ENCODE measurements at places on chromosomes 11 and 22.

DNA sequence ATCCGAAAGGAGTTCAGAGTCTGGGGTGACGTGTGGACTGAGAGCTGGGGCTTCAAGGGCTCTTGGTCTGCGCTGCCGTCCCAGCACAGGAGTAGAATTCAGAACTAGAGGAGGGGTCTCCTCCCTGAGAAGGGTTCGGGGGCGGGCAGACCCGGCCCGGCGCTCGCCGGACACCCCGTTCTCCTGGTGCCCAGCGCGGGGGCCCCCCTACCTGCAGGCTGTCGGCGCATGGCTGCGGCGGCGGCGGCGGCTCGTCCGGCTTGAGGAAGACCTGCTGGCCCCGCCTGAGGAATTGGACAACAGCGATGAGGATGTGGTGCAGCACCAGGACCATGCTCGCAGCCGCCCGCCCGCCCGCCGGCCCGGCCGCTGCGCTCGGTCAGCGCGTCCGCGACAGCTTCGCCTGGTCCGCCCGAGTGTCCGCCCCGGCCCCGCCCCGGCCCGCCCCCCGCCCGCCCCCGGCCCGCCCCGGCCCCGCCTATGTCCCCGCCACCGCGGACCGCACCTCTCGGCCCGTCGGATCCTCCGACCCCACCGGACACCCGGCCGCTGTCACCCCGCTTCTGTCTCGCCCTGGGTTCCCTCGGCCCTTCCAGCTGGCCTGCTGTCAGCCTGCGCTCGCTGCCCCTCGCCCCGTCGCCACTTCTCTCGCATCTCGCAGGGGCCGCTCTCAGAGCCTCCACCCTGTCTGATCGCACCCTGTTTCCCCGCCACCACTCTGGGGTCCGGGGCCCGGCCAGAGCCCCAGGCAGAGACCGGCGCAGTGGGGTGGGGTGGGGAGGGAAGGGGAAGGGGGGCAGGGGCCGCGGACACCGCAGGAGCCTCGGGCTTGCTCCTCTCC lies 32.0 kb downstream of the PDE2A start:
- DNase-seq, result no peak

DNA sequence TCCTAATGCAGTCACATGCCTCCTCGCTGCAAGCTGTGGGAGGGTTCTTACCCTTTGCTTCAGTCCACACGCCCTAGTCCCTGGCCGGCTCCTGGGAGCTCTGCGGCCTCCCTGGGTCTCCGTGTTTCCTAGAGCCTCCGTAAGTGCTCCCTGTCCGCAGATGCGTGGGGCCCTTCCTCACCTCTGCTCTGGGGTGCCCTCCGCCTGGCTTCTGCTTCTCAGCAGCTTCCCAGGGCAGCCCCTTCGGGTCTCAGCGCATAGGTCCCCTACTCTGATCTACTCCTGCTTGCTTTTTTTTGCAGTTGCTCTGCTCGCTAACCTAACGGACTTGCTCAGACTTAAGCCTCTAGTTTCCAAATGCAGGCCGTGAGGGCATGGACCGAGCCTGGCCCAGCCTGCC lies 22.4 kb downstream of the CAPN1 start:
- no peak for DNase-seq

- no peak for DNase-seq
Measured at GRCh38 chr22:25013607-25014006, 61.1 kb downstream of the KIAA1671 start.

GRCh38 chr11:75539459-75540334 lies 14.0 kb upstream of the GDPD5 start:
- DNase-seq, result no peak

DNA sequence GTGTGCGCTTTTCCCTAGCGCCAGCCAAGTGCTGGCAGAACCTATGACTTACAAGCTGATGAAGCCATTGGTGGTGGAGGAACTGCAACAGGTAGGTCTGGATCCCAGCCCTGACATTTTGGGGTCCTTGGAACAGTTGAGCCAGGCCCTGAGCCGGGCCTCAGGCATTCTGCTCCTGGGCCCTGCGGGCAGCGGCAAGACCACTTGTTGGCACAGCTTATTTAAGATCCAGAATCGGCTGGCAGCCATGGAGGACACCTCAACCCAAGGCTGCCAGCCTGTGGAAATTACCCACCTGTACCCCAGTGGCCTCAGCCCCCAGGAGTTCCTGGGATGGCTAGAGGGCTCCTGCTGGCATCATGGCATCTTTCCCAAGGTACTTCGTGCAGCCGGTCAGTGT lies 49.7 kb downstream of the DNHD1 start:
- DNase-seq, result no peak

- DNase-seq, result no peak
Measured at GRCh38 chr22:18091916-18092526, 14.2 kb downstream of the PEX26 start.

- DNase-seq, result no peak
Measured at GRCh38 chr22:23392420-23393121, 187.5 kb downstream of the IGLL1 start.

- DNase-seq, result no peak
Measured at GRCh38 chr22:23524226-23524625, 55.9 kb downstream of the IGLL1 start.

GRCh38 chr11:107430525-107430924 lies 27.1 kb downstream of the CWF19L2 start:
- no peak for DNase-seq

- no peak for DNase-seq
Measured at GRCh38 chr11:31806928-31807798, 4.0 kb downstream of the PAX6 start.

- no peak for DNase-seq
Measured at GRCh38 chr11:116432301-116432700, 340.5 kb downstream of the BUD13 start.

GRCh38 chr11:29093416-29094120 lies 923.3 kb downstream of the KCNA4 start:
- DNase-seq, result peak; percentile 72

- no peak for DNase-seq
Measured at GRCh38 chr11:42571131-42571877, 740.5 kb upstream of the API5 start.

GRCh38 chr11:120306519-120307242 lies 18.4 kb upstream of the TLCD5 start:
- DNase-seq, result peak; percentile 69

DNA sequence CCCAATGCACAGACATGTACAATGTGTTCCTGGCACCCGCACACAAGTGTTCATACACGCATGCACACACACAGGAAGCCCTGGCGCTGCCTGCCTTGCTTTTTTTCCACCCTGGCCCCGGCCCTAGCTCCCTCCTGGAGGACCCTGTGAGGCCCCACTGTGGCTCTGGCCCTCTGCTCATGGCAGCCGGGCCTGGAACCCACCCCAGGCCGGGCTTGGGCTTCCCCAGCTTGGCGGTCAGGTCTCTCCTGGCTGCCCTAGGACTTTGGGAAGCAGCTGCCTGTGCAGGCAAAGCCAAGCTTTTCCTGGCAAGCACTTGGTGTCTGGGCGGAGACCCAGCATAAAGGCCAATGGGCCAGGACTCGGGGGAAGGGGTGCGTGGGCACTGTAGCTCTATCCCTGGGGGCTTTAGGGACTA lies 30.5 kb downstream of the CD82 start:
- no peak for DNase-seq

GRCh38 chr11:66933531-66933930 lies 24.7 kb downstream of the PC start:
- DNase-seq, result peak; percentile 28

DNA sequence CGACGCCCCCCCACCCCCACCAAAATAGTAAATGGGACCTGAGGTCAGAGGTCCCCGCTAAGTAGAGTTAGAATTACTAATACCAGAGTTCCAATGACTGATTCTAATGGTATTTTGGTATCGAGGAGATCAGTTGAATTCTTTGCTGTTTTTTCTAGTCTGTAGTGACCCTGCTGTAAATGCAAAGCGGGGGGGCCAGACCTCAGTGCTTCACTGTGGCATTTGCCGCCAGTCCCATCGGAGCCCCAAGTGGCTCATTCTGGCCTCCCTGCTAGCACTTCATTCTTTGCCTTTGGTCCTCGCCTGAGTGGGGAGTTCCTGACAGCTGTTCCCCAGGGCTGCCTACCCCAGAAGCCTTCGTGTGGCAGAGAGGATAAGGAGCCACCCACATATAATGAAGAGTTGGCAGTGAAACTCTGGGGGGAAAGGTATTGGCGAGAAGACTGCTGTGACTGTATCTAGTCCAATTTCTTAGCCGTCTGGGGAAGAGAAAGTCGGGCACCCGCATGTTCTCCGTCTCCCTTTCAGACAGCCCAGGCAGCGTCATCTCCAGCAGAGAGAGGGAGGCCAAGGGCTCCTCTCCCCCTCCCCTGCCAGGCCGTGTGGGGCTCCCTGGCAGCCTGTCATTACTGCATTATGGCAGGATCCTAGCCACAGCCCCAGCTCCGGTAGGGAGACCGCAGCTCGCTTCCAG lies 19.4 kb upstream of the CABP7 start:
- DNase-seq, result no peak

- DNase-seq, result no peak
Measured at GRCh38 chr22:25938151-25938550, 196.2 kb downstream of the MYO18B start.

DNA sequence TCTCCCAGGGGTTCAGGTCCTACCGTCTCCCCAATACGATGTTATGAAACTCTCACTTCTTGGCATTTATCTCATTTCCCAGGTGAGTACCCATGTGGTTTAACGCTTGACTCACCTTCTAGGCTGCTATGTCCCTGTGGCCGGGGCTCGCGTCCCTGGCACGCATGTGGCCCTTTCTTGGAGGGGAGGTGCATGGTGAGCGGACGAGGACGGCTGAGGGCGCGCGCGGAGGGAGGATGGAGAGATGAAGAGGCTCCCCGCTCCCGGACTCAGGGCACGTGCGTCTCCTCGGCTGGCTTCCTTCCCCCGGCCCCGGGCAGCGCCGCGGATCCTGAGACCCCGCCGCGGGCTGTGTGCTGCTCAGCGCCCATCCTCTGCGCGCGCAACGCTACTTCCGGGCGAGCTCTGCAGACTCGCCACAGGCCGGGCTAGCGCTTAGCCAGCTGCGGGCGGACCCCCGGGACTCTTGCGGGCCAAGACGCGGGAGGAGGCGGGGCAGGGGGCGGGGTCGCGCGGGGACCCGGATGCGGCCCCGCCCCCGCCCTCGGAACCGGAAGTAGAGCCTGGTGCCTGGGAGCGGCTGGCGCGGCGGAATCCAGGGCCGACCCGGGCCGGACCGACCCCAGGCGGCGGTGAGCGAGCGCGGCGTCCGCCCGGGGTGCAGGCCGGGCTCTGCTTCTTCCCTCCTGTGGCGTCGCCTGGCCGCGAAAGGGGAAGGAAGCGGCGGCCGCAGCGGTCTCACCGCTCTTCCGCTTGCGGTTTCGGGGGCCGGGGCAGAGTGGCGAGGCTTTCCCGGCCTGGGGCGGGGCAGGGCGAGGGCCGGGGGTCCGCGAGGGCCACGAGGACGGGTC lies at the start of gene CTTN:
TSS of gene CTTN (plus strand) at position 547 of the 851 bp plus-strand sequence. CDS start 8,769 bp downstream, outside the sequence.
- peak; percentile 89 for DNase-seq

DNA sequence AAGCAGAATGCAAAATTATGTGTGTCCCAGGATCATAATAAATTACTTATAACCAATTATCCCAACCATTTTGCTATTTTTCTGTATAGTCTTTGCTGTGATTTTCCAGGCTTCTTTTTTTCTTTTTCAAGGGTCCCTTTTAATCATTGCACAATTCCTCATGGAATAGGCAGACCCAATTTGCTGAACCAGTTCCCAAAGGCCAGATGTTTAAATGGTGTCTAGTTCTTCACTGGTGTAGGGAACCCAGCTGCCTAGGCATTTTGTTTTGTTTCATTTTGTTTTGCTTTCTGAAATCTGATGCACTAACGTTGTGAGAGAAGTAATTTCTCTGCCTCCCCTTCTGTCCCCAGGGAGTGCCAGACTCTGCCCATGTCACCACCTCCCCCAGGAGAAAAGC lies 60.4 kb downstream of the CHST1 start:
- DNase-seq, result no peak

DNA sequence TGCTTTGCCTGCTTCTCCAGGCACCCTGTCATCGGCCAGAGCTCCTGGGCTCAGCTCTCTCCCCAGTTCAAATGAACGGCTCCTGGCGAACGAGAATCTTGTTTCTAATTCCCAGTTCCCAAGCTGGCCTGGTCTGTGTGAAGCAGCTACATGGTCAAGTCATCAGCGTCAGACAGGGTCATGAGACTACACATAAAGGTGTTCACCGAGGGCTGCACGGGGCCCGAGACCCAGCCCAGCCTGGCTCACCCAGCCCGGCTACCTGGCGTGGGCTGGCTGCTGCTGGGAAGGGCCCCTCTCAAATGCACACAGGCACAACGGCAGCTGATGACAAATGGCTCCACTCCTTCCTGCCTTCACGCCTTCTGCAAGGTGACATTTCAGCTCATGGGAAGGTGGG lies 14.6 kb upstream of the CELSR1 start:
- no peak for DNase-seq

GRCh38 chr11:34940026-34940677 lies 23.7 kb downstream of the PDHX start:
- DNase-seq, result peak; percentile 77

- no peak for DNase-seq
Measured at GRCh38 chr11:61454520-61454919, 24.6 kb downstream of the SDHAF2 start.

GRCh38 chr11:118703563-118704106 lies 24.2 kb upstream of the TREH start:
- no peak for DNase-seq

DNA sequence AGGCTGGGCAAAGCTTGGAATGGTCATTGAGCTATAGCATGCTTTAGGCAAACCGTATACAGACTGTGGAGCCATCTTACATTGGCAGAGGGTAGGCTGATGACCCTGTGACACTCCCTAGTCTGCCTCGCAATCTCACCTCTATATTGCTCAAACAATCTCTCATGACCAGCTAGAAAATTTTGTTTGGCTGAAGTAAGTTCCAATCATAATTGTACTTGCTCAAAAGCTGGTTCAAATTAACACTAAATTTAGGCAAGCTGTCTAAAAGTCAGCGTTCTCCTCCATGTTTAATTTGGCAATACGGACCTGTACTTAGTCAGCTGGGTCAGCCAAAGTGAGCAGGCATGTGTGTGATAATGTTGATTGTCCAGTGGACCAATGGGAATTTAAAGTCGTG lies 133.0 kb downstream of the SWAP70 start:
- no peak for DNase-seq

GRCh38 chr11:59112494-59112893 lies 5.5 kb downstream of the FAM111B start:
- peak; percentile 15 for DNase-seq

DNA sequence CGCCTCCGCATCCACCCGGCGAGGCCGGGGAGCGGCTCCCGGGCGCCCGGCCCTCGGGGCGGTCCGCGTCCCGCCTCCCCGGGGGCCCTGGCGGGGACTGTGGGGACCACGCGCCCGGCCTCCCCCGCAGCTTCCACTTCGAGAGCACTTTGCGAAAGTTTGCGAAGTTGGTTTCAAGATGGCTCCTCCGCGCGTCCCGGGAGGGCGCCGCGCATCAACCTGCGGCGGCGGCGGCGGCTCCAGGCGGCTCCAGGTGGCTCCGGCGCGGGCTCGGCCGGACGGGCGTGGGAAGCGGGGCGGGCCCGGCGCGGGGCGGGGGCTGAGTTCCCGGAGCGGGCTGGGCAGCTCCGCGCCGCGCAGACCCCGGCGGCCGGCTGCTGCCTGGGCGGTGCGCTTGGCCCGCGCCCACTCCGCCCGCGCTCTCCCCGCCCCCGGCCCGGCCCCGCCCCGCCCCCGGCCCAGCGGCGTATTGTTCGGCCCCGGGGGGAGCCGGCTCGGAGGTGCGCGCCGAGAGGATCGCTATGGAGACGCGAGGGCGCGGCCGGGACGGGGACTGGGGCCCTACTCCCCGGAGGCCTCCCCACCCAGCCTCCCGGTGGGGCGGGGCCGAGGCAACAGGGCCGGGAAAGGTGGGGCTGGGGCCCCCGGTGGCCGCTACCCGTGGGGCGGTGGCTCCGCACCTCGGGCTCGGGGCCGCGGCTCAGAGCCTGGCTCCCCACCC lies at the start of gene CELSR1:
TSS of gene CELSR1 (minus strand) at position 396 of the 721 bp plus-strand sequence. CDS start 450 bp downstream, outside the sequence.
- peak; percentile 28 for DNase-seq
